ENCODE measurements at places on chromosomes 16 and 17.

DNA sequence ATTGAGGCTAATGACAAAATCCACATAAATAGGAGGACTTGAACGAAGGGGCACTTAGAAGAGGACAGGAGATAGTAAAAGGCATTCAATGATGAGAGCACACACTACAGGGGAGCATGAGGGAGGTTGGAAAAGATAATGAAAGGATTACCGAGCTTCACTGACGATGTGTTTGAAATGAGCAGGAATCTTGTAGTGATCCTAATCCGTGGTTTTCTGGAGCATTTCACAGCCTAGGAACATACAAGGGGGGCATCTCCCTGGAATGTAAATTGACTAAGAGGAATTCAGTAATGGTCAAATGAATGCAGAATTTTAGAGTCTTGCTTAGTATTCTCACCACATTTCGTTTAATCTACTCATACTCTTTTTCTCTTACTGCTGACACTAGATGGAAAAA lies 5.2 kb downstream of the ATMIN start:
- no peak for DNase-seq

DNA sequence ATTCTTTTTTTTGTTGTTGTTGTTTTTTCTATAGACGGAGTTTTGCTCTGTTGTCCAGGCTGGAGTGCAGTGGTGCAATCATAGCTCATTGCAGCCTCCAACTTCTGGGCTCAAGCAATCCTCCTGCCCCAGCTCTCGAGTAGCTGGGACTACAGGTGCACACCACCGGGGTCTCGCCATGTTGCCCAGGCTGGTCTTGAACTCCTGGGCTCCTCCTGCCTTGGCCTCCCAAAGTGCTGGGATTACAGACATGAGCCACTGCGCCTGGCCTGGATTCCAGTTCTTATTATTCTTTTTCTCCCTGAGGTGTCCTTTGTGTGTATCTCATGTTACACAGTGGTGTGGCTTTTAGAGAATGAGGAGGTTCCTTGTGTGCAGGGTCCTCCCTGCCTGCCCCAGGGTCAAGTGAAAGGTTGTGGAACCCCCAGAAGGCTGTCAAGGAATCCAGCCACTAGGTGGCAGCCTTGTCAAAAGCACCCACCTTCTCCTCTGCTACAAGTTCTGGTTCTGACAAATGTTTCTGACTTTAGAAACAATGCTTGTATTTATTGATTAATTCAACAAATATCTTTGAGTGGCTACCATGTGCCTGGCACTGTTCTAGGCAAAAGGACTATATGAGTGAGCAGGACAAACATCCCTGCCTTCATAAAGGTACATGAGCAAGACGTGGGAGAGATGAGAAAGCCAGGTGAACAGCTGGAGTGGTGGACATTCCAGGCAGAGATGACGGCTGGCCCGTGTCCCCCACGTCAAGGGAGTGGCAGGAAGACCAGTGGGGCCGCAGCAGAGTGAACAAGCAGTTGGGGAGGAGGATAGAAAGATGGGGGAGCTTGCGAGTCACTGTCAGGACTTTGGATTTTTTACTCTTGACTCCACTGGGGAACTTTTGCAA lies 112.4 kb downstream of the SPECC1 start:
- peak; percentile 77 for DNase-seq

DNA sequence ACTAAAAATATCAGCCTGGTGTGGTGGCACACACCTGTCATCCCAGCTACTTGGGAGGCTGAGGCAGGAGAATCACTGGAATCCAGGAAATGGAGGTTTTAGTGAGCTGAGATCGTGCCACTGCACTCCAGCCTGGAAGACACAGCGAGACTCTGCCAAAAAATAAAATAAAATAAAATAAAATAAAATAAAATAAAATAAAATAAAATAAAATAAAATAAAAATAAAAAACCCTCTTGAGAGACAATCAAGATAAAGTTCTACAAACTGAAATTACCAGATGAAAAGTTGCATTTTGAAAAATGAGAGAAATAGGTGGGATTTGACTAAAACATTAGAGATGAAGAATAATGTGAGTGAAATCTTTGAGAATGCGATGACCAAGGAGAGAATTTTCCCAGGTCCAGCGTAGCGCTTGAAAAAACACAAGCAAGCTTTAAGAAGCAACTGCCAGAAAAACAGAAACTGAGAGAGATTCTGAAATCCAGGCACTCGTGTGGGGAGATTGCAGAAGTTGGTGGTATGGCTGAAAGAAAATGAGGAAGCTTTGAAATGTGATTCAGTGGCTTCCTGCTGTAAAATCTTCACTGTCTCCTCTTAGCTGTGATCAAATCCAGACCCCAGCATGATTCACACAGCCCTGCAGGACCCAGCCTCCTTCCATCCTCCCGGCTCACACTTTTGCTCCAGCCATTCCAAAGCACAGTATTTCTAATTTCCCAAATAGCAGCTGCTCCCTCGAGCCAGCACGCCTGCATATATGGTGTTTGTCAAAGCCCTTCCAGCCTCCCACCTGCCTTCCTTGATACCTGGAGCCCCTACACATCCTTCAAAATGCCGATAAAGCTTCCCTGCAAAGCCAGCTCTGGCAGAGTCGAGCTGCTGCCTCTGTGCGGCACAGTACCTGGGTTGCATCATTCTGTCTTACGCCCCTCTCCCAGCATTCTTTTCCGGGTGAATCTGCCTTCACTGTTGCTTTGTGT lies 8.2 kb upstream of the CD300E start:
- no peak for DNase-seq

DNA sequence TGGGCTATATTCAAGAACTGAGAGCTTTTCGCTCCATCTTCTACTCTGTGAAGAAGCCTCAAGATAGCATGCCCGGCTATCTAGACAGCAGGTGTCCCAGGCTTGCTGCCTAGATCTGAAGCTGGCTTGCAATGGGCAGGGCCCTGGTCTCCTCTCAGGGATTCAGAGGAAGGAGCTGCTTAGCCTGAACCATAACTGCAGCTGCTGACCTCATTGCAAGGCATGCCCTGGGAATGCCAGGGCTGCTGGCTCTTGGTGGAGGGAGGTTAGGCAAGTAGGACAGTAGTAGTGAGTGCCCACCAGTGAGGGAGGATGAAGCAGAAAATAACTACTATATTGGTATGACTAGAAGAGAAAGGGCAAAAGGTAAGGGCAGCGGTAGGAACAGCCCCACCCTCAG lies 21.3 kb upstream of the SLC35B1 start:
- no peak for DNase-seq

GRCh38 chr16:74742051-74742481 lies 32.6 kb downstream of the FA2H start:
- DNase-seq = no peak

DNA sequence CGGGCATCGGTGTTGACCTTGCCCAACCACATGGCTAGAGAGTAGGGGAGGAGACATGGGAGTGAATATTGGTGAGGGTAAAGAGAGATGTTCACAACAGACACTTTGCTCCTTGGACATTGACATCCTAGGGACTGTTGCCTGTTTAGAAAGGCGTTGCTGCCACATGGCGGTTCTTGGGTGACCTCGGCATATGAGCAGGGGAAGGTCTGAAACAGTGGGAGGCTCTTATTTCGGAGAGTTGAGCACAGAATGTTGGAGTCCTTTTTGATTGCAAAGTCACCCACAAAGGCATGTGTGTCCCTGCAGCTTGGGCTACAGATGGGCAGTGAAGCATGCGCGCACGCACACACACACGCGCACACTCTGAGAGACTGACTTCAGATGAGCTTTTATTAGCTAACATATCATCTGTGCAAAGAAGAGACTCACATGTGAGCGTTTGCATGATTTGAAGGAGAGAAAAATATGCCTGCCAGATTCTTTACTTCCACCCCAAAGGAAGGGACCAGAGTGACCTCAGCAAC lies 104.4 kb downstream of the SHISA9 start:
- DNase-seq = no peak

GRCh38 chr17:33142705-33143299 lies 150.3 kb downstream of the ASIC2 start:
- peak; percentile 53 for DNase-seq

GRCh38 chr16:57606847-57607501 lies 21.5 kb upstream of the ADGRG1 start:
- no peak for DNase-seq

DNA sequence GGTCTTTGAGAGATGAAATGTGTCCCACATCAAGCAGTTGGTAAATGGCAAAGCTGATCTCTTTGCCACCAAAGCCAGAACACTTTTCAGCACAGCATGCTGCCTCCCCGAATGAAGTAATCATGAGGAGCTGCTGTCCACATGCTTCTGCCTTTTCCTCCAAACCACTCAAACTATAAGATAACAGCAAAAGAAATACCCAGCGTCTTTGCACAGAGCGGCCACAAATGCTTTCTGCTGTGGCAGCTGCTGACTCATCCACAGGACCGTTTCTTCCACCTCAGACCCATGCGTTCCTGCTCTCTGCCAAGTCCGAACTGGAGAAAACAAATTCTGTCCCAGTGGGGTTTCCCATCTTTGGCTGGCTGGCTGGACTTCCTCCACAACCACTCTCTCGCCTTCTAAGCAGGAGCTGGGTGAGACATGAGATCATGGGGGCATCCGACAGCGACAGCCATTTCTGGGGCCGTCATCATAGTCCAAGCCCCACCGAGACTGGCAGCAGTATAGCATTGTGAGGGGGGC lies 27.1 kb downstream of the TBC1D3B start:
- DNase-seq = peak; percentile 26

- DNase-seq = no peak
Measured at GRCh38 chr16:49280105-49280741, 1.4 kb downstream of the CBLN1 start.

DNA sequence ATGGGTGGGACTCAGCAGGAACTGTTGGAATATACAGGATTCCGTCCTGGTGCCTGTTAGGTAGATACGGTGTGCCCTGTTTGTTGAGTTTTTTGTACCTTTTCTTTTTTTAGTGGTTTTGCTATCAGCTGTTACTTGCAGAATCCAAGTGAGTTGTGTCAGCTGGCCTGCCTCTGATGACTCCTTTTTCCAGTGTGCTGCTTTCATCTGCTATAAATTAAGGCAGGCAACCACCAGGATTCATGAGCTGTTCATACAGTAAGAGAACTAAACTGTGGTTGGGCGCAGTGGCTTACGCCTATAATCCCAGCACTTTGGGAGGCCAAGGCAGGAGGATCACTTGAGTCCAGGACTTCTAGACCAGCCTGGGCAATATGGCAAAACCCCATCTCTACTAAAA lies 79.9 kb downstream of the WNT3 start:
- DNase-seq = no peak

DNA sequence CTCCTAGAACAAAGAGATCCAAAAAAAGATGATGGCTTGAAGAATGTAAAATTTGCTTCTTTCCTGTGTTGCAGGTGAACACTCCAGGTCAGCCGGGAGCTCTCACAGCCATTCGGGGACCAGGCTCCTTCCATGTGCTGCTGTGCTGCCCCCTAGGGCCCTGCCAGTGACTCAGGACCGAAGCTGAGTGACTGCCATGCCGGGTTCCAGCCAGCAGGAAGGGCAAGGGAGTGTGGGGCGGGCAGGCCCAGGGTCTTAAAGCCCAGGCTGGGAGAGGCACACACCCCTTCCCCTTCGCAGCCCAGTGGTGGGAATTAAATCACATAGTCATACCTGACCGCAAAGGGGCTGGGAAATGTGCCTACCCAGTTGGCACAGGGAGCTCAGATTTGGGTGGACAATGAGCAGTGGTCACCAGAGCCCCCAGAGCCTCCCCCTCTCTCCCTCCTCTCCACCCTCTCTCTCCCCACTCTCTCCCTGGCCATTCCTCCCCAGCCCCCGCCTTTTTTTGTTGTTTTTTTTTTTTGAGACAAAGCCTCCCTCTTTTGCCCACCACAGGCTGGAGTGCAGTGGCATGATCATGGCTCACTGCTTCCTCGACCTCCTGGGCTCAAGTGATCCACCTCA lies 11.5 kb downstream of the EPOP start:
- DNase-seq = peak; percentile 75

GRCh38 chr16:84354306-84354705 lies 14.0 kb upstream of the ATP2C2 start:
- peak; percentile 81 for DNase-seq

- DNase-seq = no peak
Measured at GRCh38 chr16:1677339-1677738, 740 bp upstream of the JPT2 start.

GRCh38 chr16:22692916-22693637 lies 120.9 kb upstream of the HS3ST2 start:
- DNase-seq = no peak

GRCh38 chr17:49022391-49022941 lies 25.3 kb downstream of the IGF2BP1 start:
- DNase-seq = peak; percentile 32

GRCh38 chr16:65318590-65319257 lies 196.9 kb upstream of the CDH11 start:
- no peak for DNase-seq

DNA sequence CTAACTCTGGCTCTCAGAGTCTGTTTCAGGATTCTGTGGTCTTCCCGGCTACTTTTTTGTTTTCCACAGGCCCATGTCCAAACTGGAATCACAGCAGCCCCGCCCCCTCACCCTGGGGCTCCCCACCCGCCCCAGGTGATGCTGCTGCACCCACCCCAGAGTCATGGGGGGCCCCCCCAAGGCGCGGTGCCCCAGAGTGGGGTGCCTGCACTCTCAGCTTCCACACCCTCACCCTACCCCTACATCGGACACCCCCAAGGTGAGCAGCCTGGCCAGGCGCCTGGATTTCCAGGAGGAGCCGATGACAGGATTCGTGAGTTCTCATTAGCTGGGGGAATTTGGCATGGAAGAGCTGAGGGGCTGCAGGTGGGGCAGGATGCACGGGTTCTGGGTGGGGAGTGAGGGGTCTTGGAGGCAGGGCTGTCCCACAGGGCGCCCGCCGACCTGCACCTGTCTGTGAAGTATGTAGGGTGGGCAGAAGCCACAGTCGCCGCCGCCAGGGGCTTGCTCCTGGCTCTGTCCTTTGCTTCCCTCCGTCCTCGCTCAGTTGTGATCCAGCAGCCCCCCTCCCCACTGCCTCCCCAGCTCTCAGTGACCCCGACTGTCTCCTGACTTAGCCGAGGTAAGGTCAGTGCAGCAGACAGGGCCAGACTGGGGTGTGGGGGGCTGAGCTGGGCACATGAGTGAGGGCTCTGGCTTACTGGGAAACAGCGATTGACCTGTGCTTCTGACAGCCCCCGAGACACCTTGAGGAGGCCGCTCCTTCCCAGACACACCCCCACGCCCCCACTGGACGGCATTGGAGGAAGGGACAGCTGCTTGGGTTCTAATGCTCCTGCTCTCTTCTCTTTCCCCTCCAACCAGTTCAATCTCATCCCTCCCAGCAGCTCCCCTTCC lies 10.0 kb downstream of the TUFM start:
- no peak for DNase-seq

DNA sequence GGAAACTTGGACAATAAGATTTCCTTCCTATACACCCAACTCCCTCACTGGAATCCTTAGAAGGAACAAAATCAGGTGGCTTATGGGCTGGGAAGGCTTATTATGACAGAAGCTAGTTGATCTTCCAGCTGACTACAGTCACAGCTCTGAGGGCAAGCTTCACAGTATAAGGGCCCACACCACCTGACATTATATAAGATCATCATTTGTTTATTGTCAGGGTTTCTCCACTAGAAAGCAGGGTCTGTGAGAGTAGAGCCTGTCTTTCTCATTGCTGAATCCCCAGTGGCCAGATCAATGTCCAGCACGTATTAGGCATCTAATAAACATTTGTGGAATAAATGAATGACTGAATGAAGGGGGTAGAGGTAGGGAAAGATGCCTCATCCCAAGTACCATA lies 57.8 kb upstream of the PHOSPHO1 start:
- DNase-seq = no peak

GRCh38 chr17:70825321-70826125 lies 656.2 kb downstream of the KCNJ2 start:
- DNase-seq = no peak

GRCh38 chr16:17244872-17245551 lies 225.7 kb downstream of the XYLT1 start:
- DNase-seq = no peak
